ENCODE measurements at places on chromosomes 12 and 14.

DNA sequence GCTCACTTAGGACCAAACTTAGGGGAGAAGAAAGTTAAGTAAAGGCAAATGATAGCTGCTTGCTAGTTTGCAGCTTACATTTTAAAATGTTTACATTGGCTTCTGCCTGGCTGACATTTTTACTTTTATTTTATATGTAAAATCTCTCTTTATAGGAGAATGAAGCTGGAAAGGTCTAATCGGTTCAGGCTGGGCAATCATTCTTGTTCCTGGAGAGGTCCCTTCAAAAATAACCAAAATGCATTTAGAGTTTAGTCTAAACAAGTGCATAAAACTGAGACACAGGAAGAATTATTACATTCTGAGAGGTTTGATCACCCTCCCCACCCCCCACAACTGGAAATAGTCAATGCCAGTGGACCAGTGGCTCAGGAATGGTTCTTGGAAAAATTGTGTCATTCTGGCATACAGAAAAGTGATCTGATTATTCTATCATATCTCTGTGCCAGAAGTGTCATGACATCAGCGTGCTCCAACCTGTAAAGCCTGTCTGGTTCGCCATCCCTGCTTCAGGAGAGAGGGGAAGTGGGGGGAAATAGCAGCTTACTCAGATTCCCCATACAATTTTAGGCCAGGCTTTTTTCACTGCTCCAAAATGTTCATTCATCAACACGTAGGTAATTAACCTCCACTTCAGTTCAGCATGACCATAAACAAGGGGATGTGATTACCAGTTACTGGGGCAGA is 4.2 kb downstream of the PRICKLE1 start:
- no peak for DNase-seq

GRCh38 chr14:48954446-48954845 is 631.7 kb downstream of the RPS29 start:
- DNase-seq, result no peak

- DNase-seq, result no peak
Observed at GRCh38 chr14:93073358-93073707, 42.4 kb downstream of the ITPK1 start.

- no peak for DNase-seq
Observed at GRCh38 chr14:44663136-44663535, 156.1 kb upstream of the FSCB start.

DNA sequence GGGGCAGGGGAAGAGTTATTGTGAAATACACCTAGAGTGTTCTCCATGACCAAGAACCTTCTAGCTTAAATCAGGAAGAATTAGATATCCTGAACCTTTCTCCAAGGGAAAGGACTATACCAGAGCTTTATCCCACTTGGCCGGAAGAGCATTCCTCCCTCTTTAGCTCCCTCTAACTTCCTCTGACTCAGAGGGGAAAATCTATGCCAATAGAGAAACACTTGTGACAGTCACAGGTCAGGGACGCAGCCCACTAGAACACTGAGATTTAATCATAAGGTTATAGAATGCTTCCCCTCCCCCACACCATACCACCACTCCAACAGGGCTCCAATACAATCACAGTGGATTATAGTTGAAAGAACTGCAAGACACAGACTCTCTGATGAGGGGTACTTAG is 55.4 kb upstream of the RFX4 start:
- no peak for DNase-seq

DNA sequence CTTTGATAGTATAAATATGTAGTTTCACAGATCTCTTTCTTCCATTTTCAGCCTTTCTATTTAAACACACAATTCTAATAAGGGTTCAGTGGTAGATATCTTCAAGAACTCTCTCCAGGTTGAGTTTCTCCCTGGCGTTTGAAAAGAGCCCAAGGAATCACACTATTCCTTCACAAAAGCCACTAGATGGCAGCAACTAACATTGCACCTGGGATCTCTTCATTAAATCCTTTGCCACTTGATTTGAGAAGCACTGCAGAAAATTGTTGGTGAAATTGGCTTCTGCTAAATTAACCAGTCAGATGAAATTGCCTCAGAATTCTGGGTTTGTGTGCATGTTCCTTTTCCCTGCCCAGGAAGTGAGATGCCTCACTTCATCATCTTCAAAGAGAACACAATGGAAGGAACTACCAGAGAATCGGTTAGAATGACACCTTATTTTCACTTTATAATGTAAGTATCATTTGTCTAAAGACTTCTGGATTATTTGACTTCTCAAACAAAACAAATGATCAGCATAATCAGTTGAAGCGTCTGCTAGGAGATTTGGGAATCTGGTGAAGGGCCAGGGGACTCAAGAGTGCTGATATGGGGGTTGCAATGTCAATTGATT is 6.8 kb downstream of the CCDC198 start:
- no peak for DNase-seq

GRCh38 chr14:91509878-91510170 is 286 bp downstream of the PPP4R3A start:
- no peak for DNase-seq

- no peak for DNase-seq
Observed at GRCh38 chr12:109716092-109716479, 2.5 kb downstream of the FAM222A start.

DNA sequence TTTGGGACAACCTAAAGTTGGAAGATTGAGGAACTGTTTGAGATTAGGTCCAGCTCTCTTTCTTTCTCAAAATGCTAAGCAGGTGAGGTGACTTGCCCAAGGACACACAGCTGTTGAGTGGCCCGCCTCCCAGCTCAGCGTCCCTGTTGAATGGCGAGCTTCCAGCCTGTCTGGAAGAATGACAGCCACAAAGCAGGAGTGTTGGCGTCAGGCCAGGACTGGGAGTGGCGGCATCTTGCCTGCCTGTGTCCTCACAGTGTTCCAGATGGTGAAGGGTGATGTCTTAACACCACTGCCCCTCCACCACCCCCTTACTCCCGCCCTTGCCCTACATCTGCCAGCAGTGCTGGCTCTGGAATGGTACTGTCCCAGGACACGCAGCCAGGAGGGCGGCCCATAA is 4.4 kb upstream of the CEBPE start:
- no peak for DNase-seq

Data from smooth muscle cell of the brain vasculature (primary cell).